ENCODE measurements at places on chromosomes 3 and 15. TPM values are rescaled to one million over a fixed set of nuclear protein-coding genes. Genes with fewer than 3 reads are reported as not detected.

Gene PTPN9
- 21.1 TPM for total RNA-seq

GRCh38 chr15:88830016-88830415 lies 26.8 kb downstream of the ACAN start:
- no peak for DNase-seq

Gene FAM43A
- 6.8 TPM for total RNA-seq

- DNase-seq, result no peak
Observed at GRCh38 chr3:1805331-1805730, 293.3 kb upstream of the CNTN4 start.

DNA sequence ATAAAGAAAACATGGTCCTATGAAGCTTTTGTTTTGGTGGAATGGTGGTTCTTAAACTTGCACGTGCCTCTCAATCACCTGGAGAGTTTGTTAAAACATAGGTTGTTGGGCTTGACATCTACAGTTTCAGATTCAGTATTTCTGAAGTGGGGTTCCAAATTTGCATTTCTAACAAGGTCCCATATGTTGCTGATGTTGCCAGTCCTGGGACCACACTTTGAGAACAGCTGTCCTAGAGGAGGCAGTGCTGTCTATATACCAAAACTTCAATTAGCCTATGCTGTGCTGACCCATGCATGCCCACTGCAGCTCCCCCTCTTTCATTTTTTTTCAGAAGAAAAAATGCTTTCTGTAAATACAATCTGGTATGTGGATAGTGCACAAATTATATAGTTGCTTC lies 31.3 kb downstream of the ALCAM start:
- DNase-seq, result no peak

- no peak for DNase-seq
Observed at GRCh38 chr3:38147421-38147820, 9.0 kb downstream of the MYD88 start.
